ENCODE measurements at places on chromosomes 12 and 14.

- DNase-seq, result no peak
Observed at GRCh38 chr12:59736359-59736758, 140.5 kb downstream of the SLC16A7 start.

DNA sequence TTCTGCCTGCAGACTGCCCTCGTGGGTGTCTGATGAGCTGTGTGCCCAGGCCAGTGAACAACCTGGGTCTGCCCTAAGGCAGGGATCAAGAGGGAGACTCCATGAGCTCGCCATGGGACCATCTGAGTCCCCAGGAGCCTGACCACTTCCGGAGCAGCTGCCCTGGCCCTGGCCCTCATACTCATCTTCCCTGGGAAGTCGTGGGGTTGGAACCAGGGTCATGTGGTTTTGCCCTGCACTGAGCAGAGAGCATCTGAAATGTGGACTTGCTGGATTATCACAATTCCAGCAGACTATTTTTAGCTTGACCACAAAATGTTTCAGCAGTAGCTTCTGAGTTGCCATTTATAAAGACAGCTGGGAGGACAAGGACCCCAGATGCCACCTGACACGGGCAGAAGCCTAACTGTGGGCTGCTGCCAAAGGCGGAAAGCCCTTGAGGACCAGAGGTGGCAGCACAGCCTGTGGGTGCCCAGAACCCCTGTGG lies 6.7 kb downstream of the BTBD6 start:
- DNase-seq, result peak; percentile 22

- DNase-seq, result no peak
Observed at GRCh38 chr12:100901266-100901665, 106.7 kb downstream of the ANO4 start.

- DNase-seq, result no peak
Observed at GRCh38 chr12:51190820-51191219, 17.9 kb upstream of the TFCP2 start.

GRCh38 chr14:64763085-64763782 lies 59.0 kb downstream of the PLEKHG3 start:
- DNase-seq, result no peak

- DNase-seq, result no peak
Observed at GRCh38 chr14:39884091-39884490, 451.9 kb upstream of the FBXO33 start.

GRCh38 chr12:3965046-3965445 lies 91.8 kb upstream of the PARP11 start:
- no peak for DNase-seq

DNA sequence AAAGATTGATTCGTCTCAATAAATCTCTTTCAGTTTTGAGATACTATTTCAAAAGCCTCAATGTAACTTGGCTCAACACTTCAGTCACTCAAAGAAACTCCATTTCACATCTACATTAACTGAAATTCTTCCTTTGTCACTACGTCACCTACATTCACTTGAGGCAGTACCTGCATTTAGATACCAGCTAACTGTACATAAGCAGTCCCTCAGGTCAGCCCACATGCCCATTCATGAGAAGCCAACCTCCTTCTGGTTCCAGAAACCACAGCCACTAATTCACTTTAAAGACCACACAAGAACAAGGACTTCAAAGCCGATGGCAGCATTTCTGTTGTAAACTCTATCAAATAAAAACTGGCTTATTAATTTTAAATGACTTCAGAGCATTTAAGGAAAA lies 43.0 kb downstream of the SETD3 start:
- no peak for DNase-seq

DNA sequence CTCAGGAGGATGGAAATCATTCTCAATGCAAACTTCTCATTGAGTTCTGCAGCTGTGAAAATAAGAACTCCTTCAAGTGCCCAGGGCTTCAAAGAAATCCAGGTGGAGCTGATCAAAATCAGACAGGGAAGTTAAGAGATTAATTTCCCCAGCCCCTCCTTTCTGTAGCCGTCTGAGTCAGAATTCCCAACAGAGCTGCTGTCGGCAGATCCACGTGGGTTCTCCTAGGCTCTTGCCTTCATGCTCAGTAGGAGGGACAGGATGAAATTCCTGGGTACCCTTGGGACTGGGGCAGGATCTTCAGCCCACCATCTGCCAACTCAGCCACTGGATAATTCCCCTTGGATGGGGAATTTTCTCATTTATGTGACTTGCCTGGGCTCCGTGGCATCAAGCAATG lies 13.3 kb downstream of the TGFB3 start:
- DNase-seq, result no peak

DNA sequence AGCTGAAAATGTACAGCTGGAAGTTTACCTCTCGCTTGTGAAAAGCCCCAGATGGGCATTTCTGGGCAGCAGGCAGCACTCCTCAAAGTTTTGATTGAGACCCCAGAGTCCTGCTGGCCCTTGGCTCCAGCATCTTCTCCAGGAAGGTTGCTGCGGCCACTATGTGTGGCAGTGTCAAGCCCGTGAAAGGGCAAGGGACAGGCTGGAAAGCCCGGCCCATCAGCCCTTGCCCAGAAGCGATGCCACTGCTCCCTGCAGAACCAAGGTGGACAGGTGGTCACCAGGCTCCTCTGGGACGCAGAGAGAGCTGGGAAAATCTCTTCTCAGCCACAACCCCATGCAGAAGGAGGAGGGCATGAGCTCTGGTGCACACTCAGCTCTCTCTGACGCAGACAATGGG lies 73.5 kb upstream of the BCL11B start:
- no peak for DNase-seq

DNA sequence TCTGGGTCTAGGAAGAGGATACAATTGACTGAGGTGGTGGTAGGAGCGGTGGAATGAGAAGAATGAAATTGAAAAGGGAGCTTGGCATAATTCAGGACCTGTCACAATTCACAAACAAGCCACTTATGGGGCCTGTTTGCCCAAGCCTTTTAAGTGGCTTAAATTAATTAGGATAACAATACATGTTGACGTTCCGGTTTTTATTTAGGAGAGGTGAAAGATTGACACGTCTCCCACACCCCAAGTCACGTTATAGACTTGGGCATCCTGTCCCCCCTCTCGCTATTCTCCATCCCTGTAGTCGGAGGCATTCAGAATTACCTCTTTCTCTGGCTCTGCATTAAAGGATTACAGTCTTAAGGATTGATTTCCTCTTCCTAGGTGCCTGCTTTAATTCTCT lies 954 bp upstream of the CALCOCO1 start:
- no peak for DNase-seq

DNA sequence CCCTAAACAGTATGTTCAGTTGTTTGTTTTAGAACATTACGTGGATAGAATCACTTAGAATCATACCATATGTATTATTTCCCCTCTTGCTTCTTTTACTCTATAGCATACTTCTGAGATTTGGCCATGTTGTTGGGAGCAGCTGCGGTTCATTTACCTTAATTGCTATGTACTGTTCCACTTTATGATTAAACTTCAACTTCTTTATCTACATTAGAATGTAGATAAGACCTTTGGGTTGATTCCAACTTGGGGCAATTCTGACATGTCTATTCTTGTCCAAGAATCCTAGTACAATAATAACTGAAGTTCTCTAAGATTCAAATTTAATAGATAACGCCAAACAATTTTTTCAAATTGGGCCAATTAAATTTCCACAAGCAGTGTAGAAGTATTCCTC lies 80.7 kb downstream of the GRIN2B start:
- DNase-seq, result no peak

DNA sequence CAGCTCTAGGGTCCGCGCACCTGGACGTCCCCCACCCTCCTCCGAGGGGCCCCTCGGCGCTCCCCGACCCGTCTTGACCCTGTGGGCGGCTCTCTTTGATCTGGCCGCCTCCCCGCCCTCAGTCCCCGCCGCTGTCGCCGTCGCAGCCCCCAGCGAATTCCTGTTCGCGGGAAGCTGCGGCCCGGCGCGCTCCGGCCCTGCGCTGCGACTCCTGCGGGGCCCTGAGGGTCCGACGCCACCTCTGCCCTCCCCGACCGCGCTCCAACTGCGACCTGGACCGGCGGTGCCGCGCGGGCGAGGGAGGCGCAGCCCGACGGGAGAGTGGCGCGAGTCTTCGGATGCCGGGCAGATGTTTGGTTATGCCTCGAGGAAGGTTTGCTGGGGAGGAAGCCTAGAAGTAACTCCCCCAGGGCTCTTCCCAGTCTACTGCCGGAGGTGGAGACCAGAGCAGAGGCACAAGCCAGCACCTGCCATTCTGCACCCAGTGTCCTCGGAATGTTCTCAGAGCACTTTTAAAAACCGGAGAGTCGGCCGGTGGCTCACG lies 440 bp upstream of the ISM2 start:
- peak; percentile 81 for DNase-seq

GRCh38 chr12:108798551-108799221 lies 58.7 kb downstream of the SSH1 start:
- no peak for DNase-seq

DNA sequence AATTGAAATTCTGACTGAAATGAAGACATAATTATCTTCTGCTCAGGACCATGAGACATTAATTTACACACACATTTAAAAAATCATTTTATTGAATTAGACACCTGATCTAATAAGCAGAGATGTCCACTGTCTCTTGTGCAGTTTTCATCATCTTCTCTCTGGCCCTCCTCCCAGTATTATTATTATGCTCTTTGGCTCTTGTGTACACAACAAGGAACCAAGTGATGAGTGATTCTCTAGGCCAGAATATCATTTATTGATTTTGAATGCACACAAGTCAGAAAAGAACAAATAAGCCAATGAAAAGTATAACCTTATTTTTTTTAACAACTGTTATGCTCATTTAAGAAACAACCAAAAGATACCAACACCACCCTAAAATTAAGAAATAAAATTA lies 244.7 kb upstream of the KRR1 start:
- no peak for DNase-seq
